ENCODE measurements at places on chromosomes 1 and 21.

DNA sequence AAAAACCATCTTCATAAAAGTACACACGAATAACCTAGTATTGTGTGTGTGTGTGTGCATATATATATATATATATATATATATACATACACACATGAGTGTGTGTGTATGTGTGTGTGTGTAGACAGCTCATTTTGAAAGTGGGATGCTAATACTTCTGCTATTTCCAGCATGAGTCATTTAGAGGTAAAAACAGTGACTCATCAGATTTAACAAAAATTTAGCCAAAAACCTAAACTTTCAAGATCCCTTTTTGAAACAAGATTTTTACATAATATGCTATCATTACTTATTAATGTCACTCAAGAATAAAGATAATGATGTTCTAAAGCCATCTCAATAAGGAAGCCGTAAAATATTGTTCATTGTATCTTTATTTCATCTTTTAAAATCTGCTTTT is 35.6 kb upstream of the ADGRL4 start:
- no peak for DNase-seq

DNA sequence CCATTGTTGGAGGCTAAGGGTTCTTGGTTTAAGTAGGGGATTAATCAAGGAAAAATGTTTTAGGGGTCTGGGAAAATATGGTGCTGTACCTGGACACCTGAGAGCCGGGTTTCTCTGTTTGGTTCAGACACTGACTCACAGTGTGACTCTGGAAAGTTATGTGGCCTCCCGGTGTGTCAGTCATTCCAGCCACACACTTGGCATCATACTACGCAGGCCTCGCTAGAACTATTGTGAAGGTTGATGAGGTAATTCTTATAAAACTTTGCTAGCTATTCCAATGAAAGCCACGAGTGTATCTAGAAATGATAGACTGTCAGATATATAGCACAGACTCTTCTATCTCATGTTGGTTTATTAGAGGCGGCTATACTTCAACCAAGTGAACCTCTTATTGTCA is 4.8 kb upstream of the CAMSAP2 start:
- DNase-seq = no peak

- no peak for DNase-seq
Observed at GRCh38 chr1:208048904-208049303, 138.0 kb upstream of the CD34 start.

- DNase-seq = no peak
Observed at GRCh38 chr1:67732750-67733151, 47.8 kb downstream of the GADD45A start.

DNA sequence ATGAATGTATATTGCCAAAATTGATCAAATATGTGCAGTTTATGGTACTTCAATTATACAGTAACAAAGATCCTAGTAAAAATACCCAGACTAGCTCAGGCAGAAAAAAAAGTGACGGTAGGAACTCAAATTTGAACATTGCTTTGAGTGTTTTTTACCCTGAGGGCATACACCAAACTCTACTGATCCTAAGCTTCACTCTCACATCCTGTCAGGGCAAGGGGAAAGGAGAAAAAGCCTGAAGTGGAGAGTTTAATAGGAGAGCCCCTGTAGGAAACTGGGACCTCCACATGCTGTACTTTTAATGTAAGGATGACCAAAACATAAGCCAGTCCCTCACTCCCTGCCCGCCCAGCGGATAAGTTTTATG is 59.8 kb upstream of the GNG12 start:
- no peak for DNase-seq

- no peak for DNase-seq
Observed at GRCh38 chr1:114122941-114123618, 30.6 kb downstream of the SYT6 start.

- no peak for DNase-seq
Observed at GRCh38 chr1:174989536-174990220, 10.1 kb upstream of the CACYBP start.

- DNase-seq = no peak
Observed at GRCh38 chr1:180946056-180946455, 33.4 kb downstream of the KIAA1614 start.

DNA sequence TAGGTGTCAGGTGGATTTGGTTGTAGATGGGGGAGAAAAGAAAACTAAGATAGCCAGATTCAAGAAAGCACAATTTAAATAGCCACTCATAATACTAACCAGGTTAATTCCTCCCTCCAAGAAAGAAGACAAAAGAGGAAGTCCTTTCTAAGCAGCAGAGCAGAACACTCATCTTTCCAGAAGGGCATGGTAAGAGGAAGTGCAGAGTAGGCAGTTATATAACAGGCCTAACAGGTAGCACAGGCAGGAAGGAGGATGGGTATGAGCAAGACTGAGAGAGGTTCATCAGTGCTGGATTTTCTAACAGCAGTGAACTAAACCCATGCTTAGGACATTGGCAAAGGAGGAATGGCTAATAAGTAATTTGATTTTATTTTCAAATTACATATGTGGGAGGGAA is 517.5 kb downstream of the PLPP3 start:
- no peak for DNase-seq

DNA sequence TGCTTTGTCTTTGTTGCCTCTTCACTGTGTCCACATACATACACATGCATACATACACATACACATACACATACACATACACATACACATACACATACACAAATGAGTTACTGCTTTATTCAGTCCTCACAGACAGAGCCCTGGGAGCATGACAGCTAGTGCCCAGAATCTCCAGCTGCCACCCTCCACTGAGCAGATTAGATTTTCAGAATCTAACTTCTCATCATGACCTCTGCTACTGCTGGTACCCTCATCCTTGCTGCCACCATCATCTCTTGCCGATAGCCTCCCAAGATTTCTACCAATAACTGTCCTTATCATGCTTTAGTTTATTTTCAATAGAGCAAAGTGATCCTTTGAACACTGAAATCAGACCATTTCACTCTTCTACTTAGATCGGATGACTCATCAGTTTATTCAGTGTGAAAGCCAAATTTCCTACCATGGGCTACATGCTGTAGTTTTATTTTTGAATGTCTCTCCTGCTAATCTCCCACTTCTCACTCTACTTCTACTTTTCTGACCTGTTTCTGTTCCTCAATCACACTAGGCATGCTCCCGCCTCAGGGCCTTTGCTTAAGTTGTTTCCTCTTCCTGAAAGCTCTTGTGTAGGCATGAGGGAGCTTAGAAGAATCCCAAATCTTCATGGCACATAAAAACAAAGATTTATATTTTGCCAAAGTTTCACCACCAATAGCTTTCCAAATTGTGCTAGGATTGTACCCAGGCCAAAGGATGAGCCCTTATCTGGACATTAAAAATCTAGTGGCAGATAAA is 43.0 kb downstream of the ATP6V1G3 start:
- no peak for DNase-seq

Measured in activated naive CD8-positive, alpha-beta T cell treated with anti-CD3 and anti-CD28 coated beads, Interleukin-2, amount 50 U/mL, for 16 hours (primary cell).